ENCODE measurements at places on chromosomes 12 and 14.
A peak's percentile ranks its signal among the peaks of the same experiment; 100 is the strongest.

- DNase-seq: no peak
These were observed 2.6 kb downstream of the RNASE1 start for GRCh38 chr14:20799892-20800544.

DNA sequence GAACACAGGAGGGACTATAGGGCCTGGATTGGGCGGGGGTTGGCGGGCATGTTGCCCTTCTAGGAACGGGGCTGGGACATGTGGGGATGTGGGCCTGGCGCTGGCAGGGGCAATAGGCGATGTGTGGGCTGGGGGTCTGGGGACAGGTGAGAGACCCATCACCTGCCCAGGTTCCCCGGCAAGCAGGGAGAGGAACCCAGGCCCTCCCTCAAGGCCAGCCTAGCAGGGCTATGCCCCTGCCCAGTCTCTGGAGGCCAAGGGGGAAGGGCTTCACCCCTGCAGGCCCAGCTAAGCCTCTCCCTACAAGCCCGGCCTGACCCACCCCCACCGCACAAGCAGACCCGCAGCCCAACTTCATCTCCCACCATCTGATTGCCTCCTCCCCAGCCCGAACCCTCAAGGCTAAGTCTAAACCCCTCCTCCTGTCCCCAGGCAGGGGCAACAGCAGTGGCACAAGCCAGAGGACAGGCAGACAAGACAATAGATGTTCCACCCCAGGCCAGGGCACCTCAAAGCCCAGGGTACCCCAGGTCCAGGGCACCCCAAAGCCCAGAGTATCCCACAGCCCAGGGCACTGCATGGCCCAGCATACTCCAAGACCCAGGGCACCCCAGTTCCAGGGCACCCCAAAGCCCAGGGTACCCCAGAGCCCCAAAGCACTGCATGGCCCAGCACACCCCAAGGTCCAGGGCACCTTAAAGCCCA lies 6.5 kb downstream of the JAG2 start:
- DNase-seq: no peak

DNA sequence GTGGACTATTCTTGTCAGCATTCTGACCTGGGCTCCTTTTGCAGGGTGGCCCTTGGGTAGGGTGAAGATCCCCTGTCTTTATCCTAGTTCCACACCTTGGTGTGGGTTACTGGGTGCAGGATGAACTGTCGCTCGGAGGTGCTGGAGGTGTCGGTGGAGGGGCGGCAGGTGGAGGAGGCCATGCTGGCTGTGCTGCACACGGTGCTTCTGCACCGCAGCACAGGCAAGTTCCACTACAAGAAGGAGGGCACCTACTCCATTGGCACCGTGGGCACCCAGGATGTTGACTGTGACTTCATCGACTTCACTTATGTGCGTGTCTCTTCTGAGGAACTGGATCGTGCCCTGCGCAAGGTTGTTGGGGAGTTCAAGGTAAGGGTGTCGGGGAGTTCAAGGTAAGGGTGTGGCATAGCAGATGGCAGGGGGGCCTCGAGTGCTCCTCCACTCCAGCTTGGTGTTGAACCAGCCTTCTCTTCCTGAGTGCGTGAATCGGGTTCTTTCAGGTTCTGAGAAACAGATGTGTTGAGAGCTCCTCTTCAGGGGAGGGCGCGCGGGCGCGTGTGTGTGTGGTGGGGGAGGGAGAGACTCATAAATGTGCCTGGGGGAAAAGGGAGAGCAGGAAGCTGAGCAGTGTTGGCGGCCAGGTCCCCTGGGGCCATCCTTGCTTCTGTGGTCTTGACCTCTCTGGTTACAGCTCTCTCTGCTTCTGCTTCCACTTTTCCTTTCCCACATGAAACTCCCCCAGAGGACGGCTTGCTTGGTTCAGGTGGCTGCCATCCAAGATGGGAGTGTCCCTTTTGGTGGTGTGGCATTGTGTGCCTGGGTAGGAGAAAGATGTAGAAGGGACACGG lies 4.0 kb downstream of the ATG101 start:
- no peak for DNase-seq

GRCh38 chr12:25957793-25958427 lies 572 bp upstream of the RASSF8 start:
- no peak for DNase-seq

DNA sequence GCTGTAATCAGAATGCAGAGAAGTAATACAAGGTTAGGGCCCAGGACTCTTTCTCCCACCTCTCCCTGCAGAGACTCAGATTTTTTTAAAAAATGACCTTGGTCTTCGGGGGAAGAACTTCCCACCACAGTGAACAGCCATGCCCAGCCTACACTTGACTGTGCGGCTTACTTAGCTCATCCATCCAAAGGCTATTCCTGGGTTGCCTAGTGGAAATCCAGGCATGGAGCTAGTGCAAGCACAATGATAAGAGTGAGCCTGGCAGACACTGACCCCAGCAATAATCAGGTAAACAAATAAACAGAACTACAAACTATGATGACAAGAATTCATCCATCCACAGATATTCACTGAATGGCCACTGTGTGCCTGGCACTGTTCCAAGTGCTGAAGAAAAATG lies 14.7 kb downstream of the SERPINA5 start:
- DNase-seq: no peak

- no peak for DNase-seq
These were observed 314.9 kb downstream of the SSPN start for GRCh38 chr12:26510354-26510674.

GRCh38 chr14:45198551-45198950 lies 54.5 kb downstream of the MIS18BP1 start:
- DNase-seq: no peak

GRCh38 chr12:117671734-117672133 lies 297.1 kb downstream of the KSR2 start:
- DNase-seq: peak; percentile 9

DNA sequence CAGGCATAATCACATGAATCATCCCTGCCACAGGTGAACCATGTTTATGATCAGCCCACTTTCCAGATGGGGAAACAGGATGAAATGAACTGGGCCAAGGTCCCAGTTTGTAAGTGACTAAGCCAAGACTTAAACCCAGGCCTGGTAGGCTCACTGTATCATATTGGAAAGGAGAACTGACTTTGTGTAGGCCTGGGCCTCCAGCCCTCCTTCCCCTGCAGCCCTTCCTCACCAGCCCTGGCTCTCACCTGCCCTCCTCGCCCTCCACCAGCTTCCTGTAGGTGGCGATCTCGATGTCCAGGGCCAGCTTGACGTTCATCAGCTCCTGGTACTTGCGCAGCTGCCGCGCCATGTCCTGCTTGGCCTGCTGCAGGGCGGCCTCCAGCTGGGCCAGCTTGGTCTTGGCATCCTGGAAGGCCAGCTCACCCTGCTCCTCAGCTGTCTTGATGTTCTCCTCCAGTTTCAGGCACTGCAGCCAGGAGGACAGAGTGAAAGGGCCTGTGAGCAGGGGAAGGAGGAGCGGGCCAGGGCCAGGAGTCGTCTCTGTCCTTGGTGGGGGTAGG lies 19.8 kb downstream of the KRT80 start:
- DNase-seq: no peak

DNA sequence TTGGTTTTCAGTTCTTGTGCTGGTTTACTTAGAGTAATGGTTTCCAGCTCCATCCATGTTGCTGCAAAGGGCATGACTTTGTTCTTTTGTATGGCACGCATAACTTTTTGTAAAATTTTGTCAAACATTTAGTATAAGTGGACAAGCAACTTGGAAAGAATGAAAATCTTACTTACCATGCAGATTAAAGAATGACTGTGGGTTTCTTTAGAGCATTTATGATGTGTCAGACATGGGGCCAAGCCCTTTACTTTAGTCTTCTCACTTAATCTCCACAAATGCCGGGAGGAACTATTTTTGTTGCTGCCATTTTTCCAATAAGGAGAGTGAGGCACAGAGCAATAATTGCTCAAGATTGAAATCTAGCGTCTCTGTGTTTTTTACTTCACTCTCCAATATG lies 652.5 kb upstream of the TBX3 start:
- DNase-seq: no peak

GRCh38 chr12:121668750-121669520 lies 519 bp downstream of the MORN3 start:
- DNase-seq: peak; percentile 43

GRCh38 chr14:25150401-25150800 lies 100.5 kb upstream of the STXBP6 start:
- DNase-seq: no peak

GRCh38 chr14:70186900-70187451 lies 1.8 kb downstream of the SLC8A3 start:
- DNase-seq: peak; percentile 76

DNA sequence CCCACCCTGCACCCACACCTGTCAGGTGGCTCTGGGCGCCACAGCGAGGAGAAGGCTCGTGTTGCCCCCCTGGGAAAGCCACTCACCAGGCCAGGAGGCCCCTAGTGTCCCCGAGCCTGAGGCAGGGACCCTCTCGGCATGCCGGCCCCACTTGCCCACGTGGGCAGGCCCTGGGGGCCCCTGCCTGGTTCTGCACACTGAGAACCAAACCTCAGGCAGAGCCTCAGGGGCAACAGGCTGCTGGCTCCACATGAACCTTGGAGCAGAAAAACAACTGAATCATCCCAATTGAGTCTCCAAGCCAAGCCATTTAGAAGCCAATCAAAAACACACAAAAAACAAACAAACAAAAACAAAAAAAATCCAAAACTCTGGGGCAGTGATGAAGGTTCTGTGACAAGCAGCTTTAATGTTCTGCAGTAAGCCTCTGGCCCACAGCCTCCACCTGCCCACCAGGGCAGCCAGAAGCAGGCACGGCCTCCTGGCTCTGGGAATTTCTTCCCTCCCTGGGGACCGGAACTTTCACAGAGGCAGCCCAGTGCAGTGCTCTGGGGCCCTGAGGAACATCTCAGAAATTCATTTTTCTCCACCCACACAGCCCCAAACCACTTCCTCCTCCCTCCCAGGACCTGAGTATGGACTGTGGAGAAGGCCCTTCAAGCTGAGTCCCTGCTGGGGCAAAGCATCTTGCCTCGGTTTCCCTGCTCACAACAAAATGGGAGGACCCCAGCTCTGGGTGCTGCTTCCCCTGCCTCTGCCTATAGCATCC lies 90.2 kb downstream of the CHGA start:
- no peak for DNase-seq

GRCh38 chr12:117367006-117367638 lies 5.7 kb upstream of the NOS1 start:
- peak; percentile 86 for DNase-seq

- DNase-seq: no peak
These were observed 9.0 kb downstream of the BMP4 start for GRCh38 chr14:53947452-53948204.

- DNase-seq: no peak
These were observed 15.1 kb upstream of the PPM1A start for GRCh38 chr14:60233891-60234290.

DNA sequence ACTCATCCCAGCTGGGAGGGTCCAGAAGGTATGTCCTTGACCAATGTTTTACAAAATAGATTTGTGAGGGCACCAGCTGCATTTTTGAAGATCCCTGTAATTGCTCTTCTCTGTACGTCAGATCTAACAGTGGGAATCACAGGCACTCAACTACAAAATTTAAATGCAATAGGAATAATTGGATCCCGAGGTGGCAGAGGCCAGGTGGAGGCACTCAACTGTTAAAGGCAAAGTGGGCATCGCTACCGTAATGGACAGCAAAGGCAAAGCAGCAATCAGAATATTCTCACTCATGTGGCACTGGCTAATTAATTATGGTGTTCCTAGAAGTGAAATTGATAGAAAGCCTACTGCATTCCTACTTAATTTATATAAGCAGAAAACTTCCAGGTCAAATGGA lies 27.9 kb upstream of the PSMC1 start:
- DNase-seq: no peak

GRCh38 chr12:132075714-132076553 lies 68.2 kb downstream of the DDX51 start:
- no peak for DNase-seq

GRCh38 chr14:20706657-20707355 lies 18.2 kb downstream of the ANG start:
- no peak for DNase-seq

DNA sequence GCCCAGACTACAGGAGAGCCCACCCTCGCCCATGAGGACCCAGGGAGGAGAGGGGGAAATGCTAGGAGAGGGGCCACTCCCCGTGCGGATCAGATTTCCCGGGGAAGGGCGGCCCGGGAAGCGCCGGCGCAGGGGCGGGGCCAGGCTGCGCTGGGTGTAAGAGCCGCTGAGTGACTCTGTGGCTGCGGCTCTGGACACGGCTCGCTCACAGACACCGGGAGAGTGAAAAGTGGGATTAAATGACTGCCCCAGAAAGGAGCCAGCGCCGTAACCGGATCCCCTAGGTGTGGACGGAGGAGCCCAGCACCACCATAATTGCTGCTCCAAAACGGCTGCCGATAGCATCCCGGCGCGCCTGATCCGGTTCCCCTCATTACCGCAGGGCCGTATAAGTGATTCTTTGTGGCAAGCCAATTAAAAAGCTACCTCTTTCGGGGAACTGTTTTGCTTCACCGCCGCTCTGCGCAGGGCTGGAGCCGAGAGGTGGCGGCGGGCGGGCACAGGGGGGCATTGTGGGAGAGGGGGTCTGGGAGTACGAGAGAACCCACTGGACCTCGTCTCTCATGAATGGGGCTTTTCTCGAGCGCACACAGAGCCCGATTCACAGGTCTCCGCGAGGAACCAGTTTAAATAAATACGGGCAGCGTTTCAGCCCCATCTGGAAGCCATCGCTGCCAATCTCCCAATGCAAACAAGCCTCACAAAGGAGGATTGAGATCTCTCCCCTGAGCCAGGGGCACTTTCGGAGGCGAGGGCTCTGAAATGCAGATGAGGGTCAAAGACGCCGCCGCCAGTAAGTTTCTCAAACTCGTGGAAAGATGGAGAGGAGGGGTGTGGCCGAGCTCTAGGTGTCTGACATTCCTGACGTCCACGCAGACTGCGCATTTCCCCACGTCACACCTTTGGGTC lies 2.5 kb downstream of the COL2A1 start:
- no peak for DNase-seq

DNA sequence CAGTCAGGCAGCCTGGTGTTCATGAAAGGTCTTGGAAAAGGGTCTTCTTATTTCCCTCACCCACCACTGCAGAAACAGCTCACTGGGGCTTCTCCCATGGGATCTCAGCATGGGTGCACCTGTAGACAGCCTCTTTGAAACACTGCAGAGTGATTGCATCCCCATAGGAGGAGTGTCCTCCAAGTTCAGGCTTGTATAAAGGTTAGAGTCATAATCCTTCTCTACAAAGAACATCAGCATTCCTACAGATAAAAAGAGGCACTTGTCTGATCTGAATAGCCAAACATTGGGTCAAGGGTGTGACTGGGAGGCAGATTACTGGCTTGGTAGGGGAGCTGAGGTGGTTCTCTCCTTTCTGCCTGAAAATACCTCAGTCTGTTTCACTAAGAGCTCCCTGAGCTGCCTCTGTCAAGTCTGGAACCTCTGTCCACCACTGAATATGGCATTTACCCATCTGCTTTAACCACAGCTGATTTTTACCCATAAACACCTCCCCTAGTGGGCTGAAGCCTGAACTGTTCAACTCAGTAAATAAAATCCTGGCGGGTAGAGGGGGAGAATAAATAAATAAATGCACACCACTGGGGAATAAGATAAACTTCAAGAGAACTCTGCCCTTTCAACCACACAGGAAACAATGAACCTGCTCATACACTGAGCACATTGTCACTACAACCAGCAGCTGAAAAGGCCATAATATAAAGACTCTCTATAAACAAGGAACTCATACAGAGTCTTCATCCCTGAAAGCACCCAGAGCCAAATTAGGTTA lies 120.7 kb upstream of the SCAF11 start:
- no peak for DNase-seq
